ENCODE measurements at places on chromosomes 2 and 18.
A peak's percentile ranks its signal among the peaks of the same experiment; 100 is the strongest.

DNA sequence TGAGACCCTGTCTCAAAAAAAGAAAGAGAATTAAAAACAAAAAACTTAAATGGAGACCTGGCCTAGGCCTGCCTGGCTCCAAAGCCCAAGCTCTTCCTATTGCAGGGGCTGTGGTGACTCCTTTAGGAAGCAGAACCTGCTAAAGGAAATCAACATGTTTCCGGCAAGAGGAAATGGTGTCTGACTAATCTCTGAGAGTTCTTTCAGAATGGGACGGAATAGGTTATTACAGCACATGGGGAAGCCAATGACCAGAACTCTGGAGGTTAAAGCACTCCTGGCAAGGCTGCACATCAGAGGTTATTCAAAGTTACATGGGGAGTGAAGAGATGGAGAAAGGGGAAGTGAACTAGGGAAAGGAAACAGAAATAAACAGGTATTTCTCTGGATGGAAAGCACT is 21.4 kb downstream of the KIF3C start:
- peaks cover 27% of the 10 kb centered on the region for H3K4me1 ChIP-seq
- no peak overlapping the region for H3K4me3 ChIP-seq
- H3K27me3 ChIP-seq: no peaks in the 10 kb centered on the region
- no peaks in the 10 kb centered on the region for H3K36me3 ChIP-seq
- peak; percentile 86 for DNase-seq
- peak overlapping the region; percentile 68 for H3K27ac ChIP-seq

DNA sequence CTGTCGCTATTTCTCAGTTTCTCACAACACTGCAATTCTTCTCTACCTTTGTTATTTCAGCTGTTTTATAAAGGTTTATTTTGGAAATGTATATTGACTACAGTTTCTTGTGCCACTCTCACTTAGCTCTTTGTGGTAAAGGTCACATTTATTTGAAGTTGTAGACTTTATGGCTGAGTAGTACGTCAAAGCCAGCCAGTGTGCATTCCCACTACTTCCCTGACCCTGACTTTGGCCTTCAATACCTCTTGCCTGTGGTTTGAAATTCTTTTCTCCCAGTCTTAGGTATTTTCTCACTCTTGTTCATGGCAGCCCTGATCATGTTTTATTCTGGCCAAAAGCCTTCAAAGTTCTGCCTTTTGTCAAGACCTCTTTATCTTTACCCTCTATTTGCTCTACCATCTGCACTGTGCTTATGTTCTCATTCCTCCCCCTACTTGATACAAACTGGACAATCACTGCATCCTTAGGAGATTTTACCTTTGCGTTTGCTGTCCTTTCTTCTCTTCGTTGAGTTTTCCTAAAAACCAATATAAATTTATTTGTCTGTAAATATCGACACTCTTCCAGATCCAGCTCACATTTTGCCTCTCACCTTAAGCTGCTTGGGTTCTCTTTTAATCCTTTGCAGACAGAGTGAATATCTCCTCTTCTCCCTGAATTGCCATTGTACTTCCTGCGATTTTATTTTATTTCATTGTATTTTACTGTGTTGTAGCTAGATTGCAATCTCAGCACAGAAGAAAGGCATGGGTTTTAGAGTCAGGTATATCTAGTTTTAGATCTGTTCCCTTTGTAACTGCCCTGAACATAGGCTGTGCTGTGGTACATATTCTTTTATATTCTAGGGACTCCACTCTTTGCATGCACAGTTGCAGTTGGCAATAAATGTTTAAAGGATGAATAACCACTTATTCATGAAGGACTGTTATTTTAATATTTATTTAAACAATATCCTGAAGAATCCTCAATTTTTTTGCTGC is 31.2 kb downstream of the GULP1 start:
- no peaks in the 10 kb centered on the region for H3K36me3 ChIP-seq
- H3K27ac ChIP-seq: no peak overlapping the region
- no peak overlapping the region for H3K4me3 ChIP-seq
- H3K27me3 ChIP-seq: no peaks in the 10 kb centered on the region

DNA sequence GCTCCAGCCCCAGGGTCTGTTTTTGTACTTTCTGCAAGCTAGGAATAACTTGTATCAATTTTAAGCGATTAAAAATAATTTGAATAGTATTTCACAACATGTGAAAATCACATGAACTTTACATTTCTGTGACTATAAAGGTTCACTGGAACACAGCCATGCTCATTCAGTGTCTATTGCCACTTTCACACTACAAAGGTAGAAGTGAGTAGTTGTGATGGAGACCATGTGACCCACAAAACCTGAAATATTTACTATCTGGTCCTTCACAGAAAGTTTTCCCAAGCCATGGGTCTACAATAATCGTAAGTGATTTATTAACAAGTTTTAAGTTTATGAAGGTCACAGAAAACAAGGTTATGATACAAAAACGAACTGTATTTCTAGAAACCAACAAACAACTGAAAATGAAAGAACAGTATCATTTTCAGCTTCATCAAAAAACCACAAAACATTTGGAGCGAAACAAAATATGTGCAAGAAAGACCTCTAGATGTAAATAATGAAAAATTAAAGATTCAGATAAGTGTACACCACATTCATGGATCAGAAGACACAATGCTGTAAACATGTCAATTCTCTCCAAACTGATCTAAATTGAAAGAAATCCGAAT is 68.9 kb upstream of the DNER start:
- no peaks in the 10 kb centered on the region for H3K27me3 ChIP-seq
- H3K27ac ChIP-seq: no peak overlapping the region
- H3K4me3 ChIP-seq: no peak overlapping the region
- peaks cover 5% of the 10 kb centered on the region for H3K4me1 ChIP-seq
- peaks cover 34% of the 10 kb centered on the region for H3K36me3 ChIP-seq
- DNase-seq: no peak

DNA sequence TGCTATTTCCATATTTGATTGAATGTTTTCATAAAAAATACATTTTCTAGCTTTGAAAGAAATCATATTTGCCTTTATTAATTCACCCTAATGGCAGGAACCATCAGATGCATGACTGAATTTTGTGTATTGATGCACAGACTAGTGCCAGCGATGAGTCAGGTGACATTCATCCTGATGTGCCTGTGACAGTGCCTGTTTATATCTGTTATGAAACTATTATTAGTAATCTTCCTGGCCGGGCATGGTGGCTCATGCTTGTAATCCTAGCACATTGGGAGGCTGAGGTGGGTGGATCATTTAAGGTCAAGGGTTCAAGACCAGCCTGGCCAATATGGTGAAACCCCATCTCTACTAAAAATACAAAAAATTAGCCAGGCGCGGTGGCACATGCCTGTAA is 170.0 kb downstream of the TSN start:
- no peak for DNase-seq
- no peak overlapping the region for H3K27ac ChIP-seq
- H3K4me1 ChIP-seq: peaks cover 2% of the 10 kb centered on the region
- H3K27me3 ChIP-seq: no peaks in the 10 kb centered on the region

GRCh38 chr2:236208019-236208926 is 40.1 kb upstream of the GBX2 start:
- H3K4me1 ChIP-seq: no peaks in the 10 kb centered on the region
- peaks cover 54% of the 10 kb centered on the region for H3K27me3 ChIP-seq
- DNase-seq: no peak
- no peaks in the 10 kb centered on the region for H3K36me3 ChIP-seq
- no peak overlapping the region for H3K27ac ChIP-seq
- H3K4me3 ChIP-seq: no peak overlapping the region

GRCh38 chr2:240449764-240450531 is 14.5 kb downstream of the GPC1 start:
- DNase-seq: peak; percentile 18
- H3K27me3 ChIP-seq: peaks cover 7% of the 10 kb centered on the region
- H3K36me3 ChIP-seq: no peaks in the 10 kb centered on the region
- no peak overlapping the region for H3K4me3 ChIP-seq

DNA sequence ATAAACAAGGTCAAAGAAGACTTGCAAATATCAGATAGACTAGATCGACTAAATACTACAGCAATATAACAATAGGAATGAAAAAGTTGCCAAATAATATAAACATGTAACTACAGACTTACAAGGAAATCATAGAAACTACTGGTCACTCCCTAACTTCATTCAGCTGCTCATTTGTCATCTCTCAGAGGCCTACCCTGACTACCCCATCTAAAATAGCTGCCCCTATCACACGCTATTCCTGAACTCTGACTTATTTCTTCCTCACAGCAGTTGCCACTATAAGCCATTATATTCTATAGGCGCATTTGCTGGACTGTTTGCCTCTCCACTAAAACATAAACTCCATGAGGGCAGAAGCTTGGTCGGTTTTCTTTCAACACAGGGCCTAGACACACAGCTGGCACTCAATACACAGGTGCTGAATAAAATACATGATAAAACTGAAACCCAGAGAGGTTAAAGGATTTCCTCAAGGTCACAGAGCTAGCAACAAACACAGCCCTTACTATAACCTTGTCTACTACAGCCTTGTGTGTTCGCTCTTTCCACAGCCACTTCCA is 1.8 kb downstream of the STRN start:
- H3K36me3 ChIP-seq: no peaks in the 10 kb centered on the region
- DNase-seq: no peak
- H3K4me3 ChIP-seq: peak overlapping the region; percentile 98
- H3K4me1 ChIP-seq: peaks cover 31% of the 10 kb centered on the region

DNA sequence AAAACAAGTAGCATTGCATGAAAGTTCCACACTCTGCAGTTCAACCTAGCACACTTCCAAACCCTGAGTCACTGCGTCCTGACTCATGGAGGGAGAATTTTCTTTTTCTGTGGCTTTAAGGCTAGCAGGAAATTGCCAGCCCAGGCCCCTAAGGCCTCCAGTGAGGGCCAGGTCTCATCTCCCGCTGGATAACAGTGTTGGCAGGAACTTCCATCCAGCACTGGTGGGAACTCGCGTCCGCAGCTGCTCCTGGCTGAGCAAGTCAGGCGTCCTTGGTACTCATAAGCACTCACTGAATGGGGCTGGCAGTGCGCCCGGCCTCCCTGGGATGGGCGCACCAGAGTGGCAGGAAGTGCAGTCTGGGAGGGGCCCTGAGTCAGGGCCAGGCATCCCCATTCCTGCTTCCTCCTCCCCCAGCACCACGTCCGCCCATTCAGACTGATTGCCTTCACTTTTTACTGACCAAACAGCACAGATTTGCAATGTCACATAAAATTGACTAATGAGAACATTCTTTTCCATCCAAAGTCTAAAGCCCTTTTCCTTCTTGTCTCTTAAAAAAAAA is 14.3 kb downstream of the MALL start:
- no peak overlapping the region for H3K4me3 ChIP-seq
- no peaks in the 10 kb centered on the region for H3K36me3 ChIP-seq
- H3K27me3 ChIP-seq: no peaks in the 10 kb centered on the region
- peak; percentile 96 for DNase-seq
- H3K27ac ChIP-seq: peak overlapping the region; percentile 15
- peaks cover 29% of the 10 kb centered on the region for H3K4me1 ChIP-seq

GRCh38 chr2:46983065-46983801 is 67.6 kb upstream of the MCFD2 start:
- no peak overlapping the region for H3K4me3 ChIP-seq
- H3K36me3 ChIP-seq: no peaks in the 10 kb centered on the region
- no peaks in the 10 kb centered on the region for H3K4me1 ChIP-seq
- DNase-seq: no peak
- H3K27ac ChIP-seq: no peak overlapping the region
- no peaks in the 10 kb centered on the region for H3K27me3 ChIP-seq

GRCh38 chr2:26410764-26411243 is 9.1 kb downstream of the DRC1 start:
- DNase-seq: no peak
- H3K36me3 ChIP-seq: no peaks in the 10 kb centered on the region
- no peaks in the 10 kb centered on the region for H3K27me3 ChIP-seq
- H3K4me3 ChIP-seq: no peak overlapping the region

Measured in A673 (cell line).